ENCODE measurements at places on chromosomes 11 and 22. TPM values are rescaled to one million over a fixed set of nuclear protein-coding genes. Genes with fewer than 3 reads are reported as not detected.

DNA sequence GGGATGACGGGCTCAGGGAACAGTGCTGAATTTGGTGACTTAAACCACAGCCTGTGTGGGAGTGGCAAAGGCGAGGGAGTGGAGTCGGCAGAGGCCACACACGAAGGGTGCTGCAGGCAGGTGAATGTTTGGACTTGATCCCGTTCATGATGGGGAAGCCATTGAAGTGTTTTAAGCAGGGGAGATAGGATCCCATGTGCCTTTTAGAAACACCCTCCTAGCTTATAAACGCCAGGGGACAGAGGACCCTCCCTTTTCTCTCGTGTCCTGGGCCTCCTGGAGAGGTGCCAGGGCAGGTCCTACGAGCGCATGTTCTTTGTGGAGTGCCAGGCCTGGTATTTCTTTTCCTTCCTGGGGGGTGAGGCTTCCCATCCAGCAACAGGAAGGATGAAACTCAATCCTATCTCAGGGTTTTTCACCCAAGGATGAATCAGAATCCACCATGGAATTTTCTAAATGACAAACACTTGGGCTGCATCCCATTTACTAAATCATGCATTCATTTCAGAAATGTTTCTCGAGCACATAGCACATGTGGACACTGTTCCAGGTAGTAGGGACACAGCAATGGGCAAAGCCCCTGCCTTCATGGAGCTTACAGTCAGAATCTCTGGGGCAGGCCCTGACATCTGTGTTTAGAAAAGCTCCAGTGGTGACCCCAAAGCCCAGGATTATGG lies 59.6 kb downstream of the CHRDL2 start:
- peaks cover 4% of the 10 kb centered on the region for H3K4me1 ChIP-seq
- no peak overlapping the region for H3K4me3 ChIP-seq
- H3K36me3 ChIP-seq = no peaks in the 10 kb centered on the region

The KCNJ5 gene
- 0.06 TPM for total RNA-seq

DNA sequence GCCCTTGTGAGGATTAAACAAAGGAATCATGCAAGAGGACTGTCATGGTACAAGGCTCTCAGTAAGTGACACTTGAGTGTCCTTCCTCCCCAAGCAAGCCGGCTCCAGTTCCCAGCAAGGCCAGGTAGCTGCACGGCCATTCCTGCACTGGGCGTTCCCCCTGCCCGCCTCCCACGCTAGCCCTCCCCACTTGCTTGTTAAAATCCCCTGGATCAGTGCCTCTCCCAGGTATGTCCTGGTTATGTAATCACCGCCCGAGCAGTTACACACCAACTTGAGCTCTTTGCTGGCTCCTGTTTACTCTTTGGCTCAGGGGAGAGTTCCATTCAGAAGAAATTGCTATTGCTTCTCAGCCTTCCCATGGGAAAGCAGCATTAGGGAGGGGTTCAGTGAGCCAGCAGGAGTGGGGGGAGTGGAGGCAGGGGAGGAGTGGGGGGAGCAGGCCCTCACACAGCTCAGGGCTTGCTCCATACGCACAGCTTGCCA lies 19.4 kb upstream of the MYEOV start:
- no peak overlapping the region for H3K4me3 ChIP-seq
- peak; percentile 71 for DNase-seq
- H3K27ac ChIP-seq = no peak overlapping the region

The C11orf97 gene
- total RNA-seq = 0.40 TPM

DNA sequence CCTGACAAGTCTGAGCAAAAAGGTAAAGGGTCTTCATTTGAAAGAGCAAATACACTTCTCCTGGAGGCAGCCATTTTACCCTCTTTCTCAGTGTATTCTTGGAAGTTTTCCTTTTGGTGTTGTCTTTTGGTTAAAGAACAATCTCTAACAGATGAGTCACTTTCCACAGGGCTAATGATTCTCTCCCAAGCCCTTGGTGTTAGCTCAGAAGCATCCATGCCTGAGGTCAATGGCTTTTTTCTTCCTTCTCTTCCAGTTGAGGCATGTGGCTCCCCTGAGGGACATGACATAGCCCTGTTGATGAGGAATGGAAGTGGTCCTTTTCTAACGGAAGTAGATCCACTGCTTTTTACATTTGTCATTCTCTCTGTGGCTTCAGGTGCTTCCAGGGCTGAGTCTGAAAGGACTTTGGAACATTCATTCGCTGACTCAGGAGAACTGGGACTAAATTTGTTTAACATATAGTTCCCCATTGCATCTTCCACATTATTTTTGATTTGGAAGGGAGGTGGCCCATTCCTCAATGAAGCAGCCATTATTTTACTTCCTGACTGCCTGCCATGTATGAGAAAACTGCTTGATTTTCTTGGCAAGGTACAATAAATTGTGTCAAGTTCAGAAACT lies 13.8 kb upstream of the POGLUT3 start:
- H3K4me1 ChIP-seq = no peaks in the 10 kb centered on the region
- H3K27ac ChIP-seq = no peak overlapping the region
- no peak for DNase-seq
- H3K27me3 ChIP-seq = no peaks in the 10 kb centered on the region

The CTR9 gene
- 38.9 TPM for total RNA-seq

The PGR gene
- total RNA-seq = 0.27 TPM

The TUBA8 gene
- 4.1 TPM for total RNA-seq

GRCh38 chr11:85759915-85760314 lies 51.0 kb downstream of the SYTL2 start:
- DNase-seq = no peak
- H3K36me3 ChIP-seq = no peaks in the 10 kb centered on the region

- H3K4me1 ChIP-seq = no peaks in the 10 kb centered on the region
- H3K36me3 ChIP-seq = no peaks in the 10 kb centered on the region
- DNase-seq = no peak
- no peak overlapping the region for H3K4me3 ChIP-seq
Measured at GRCh38 chr11:117900121-117900648, 23.7 kb upstream of the FXYD6 start.

DNA sequence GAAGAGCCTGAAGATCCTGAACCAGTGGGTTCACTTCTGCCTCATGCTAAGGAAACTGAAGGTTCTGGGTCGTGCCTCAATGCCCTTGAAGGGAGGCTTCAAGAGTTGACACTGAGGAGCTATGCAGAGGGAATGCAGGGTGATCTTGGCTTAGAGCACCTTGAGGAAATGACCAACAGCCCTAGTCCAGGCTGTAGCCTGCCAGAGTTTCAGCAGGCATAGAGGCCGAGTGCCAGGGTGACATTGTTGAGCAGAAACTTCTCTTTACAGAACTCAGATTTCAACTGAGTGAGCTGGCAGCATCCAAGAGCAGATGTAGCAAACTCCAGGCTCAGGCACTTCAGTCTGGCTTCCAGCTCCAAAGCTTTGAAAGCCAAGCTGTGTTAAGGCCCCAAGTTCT lies 23.1 kb upstream of the CAPRIN1 start:
- no peaks in the 10 kb centered on the region for H3K27me3 ChIP-seq
- peak; percentile 29 for DNase-seq
- no peaks in the 10 kb centered on the region for H3K4me1 ChIP-seq
- no peaks in the 10 kb centered on the region for H3K36me3 ChIP-seq

GRCh38 chr11:87127101-87127500 lies 89.4 kb downstream of the TMEM135 start:
- H3K27me3 ChIP-seq = no peaks in the 10 kb centered on the region
- H3K27ac ChIP-seq = no peak overlapping the region
- no peaks in the 10 kb centered on the region for H3K4me1 ChIP-seq
- no peaks in the 10 kb centered on the region for H3K36me3 ChIP-seq
- no peak for DNase-seq

The CABP4 gene
- total RNA-seq = 1.3 TPM

The C11orf87 gene
- not detected for total RNA-seq

DNA sequence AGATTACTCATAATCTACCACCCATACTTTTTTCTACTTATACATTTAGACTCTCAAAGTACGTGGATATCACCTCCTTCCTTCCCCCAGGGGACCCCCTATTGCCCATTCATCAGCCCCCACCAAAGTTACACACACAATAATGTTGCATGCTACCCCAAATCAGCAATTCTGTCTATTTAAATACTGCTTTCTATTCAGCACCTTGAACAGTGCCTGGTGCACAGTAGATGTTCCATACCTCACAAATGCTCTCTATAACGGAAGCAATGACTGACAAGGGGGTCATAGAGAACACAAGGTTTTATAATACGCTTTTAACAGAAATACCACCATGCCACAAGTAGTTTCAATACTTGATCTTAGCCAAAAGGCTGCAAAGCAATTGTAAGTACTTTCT lies 370.7 kb downstream of the MIAT start:
- no peak overlapping the region for H3K4me3 ChIP-seq
- DNase-seq = no peak
- no peaks in the 10 kb centered on the region for H3K4me1 ChIP-seq
- no peaks in the 10 kb centered on the region for H3K27me3 ChIP-seq

DNA sequence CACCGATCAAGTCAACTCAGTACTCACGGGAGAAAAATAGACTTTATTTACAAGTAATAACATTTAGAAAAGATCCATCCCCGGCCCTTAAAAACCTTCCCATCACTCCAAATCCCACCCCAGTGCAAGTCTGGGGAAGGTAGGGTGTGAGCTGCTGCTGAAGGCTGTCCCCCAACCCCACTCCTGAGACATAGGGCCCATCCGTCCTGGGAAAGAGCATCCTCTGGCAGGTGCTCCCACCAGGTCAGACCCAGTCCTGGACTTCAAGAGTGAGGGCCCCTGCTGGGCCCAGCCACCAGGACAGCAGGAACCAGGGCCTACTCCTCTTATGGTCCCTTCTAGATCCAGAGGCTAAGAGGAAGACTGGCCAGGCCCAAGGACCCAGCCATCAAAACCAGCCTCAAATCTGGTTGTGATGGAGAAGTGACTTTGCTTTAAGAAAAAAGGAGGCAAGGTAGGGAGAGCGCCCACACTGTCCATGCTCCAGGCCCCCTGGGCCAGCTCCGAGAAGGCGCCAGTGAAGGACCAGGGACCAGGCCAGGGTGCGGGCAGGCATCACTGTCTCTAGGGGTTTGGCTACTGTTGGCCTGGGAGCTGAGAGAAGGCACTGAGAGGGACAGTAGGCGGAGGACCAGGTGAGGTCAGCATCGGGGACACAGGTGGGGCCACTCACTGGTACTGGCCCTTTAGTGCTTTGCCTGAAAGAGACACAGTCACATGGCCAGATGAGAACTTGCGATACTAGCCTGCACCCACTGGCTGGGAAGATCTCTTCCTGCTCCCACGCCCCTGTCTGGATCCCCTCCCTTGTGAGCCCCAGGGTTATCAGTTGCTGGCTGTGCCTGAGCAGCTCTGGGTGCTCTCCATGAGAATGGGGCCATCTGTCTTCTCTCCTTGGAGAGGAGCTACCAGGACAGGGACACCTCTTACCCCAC lies 4.4 kb downstream of the IL18BP start:
- DNase-seq = no peak
- H3K4me3 ChIP-seq = no peak overlapping the region
- H3K27ac ChIP-seq = no peak overlapping the region

The OR52N4 gene
- not detected for total RNA-seq

The MIAT gene
- 0.46 TPM for total RNA-seq

The WNT11 gene
- total RNA-seq = 13.1 TPM

DNA sequence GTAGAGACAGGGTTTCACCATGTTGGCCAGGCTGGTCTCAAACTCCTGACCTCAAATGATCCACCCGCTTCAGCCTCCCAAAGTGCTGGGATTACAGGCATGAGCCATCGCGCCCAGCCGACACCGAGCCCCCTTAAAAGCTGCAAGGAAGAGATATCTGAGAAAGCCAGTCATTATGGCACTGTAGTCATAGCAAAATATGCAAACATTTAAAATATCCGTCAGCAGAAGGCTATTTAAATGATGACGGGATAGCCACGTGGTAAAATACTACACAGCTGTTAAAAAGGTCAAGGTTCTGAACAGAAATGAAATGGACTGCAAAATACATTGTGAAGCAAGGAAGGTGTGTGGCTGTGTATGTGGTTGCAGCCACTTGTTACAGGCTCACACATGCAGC lies 6.4 kb upstream of the CCDC88B start:
- no peaks in the 10 kb centered on the region for H3K36me3 ChIP-seq
- H3K4me3 ChIP-seq = no peak overlapping the region
- H3K27me3 ChIP-seq = no peaks in the 10 kb centered on the region
- no peak overlapping the region for H3K27ac ChIP-seq
- no peak for DNase-seq

The TMPRSS4 gene
- not detected for total RNA-seq

DNA sequence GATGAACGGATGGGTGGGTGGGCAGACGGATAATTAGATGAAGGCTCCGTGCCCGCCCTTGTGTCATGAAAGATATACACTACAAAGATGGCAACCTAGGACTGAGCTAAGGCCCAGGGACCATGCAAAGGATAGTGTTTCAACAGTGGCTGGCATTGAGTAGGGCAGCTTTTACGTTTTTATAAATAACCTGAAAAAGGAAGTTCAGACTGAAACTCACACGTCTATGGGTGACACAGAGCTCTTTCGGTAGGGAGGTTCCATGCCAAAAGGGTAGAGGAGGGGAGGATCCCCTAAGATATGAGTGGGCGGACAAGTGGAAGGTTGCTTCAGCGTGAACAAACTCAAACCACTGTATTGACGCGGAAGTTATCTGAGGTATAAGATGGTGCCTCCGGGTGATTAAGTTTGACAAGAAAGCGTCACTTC lies 90.5 kb downstream of the UBASH3B start:
- DNase-seq = no peak
- H3K27me3 ChIP-seq = no peaks in the 10 kb centered on the region
- no peak overlapping the region for H3K27ac ChIP-seq
- no peaks in the 10 kb centered on the region for H3K36me3 ChIP-seq
- no peak overlapping the region for H3K4me3 ChIP-seq

The CD59 gene
- 185 TPM for total RNA-seq

DNA sequence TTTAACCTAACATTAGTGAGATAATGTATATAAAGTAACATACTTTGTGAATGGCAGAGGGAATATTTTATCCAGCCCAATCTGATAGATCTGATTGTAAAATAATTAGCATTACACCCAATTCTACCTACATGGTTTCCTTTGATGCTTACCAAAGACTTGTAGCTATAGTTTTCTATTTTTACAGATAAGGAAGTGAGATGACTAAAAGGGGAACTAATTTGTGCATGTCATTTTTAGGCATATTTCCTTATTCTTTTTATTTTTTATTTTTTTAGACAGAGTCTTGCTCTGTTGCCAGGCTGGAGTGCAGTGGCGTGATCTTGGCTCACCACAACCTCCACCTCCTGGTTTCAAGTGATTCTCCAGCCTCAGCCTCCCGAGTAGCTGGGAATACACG lies 793.7 kb upstream of the LRRC4C start:
- H3K36me3 ChIP-seq = no peaks in the 10 kb centered on the region
- H3K27ac ChIP-seq = no peak overlapping the region
- DNase-seq = no peak
- H3K27me3 ChIP-seq = no peaks in the 10 kb centered on the region
- no peak overlapping the region for H3K4me3 ChIP-seq
- H3K4me1 ChIP-seq = no peaks in the 10 kb centered on the region

The SERPING1 gene
- 2,222 TPM for total RNA-seq

The HTR3B gene
- not detected for total RNA-seq

The PLA2G6 gene
- 17.6 TPM for total RNA-seq

The WT1 gene
- 0.99 TPM for total RNA-seq

The DRICH1 gene
- 0.47 TPM for total RNA-seq

- no peak overlapping the region for H3K4me3 ChIP-seq
- H3K27me3 ChIP-seq = no peaks in the 10 kb centered on the region
Measured at GRCh38 chr11:21928847-21929246, 264.0 kb upstream of the ANO5 start.

The MIOX gene
- total RNA-seq = not detected

The HORMAD2 gene
- total RNA-seq = 1.8 TPM
